ENCODE measurements at places on chromosomes 5 and 9. TPM values are rescaled to one million over a fixed set of nuclear protein-coding genes. Genes with fewer than 3 reads are reported as not detected.

GRCh38 chr5:84354101-84354500 lies 30.6 kb downstream of the EDIL3 start:
- H3K4me3 ChIP-seq, result no peak overlapping the region
- no peak overlapping the region for H3K27ac ChIP-seq
- H3K27me3 ChIP-seq, result no peaks in the 10 kb centered on the region
- no peaks in the 10 kb centered on the region for H3K4me1 ChIP-seq

- peaks cover 4% of the 10 kb centered on the region for H3K27me3 ChIP-seq
- no peak overlapping the region for H3K27ac ChIP-seq
- DNase-seq, result no peak
- H3K4me3 ChIP-seq, result no peak overlapping the region
- no peaks in the 10 kb centered on the region for H3K36me3 ChIP-seq
Observed at GRCh38 chr5:109451146-109451545, 41.4 kb upstream of the PJA2 start.

DNA sequence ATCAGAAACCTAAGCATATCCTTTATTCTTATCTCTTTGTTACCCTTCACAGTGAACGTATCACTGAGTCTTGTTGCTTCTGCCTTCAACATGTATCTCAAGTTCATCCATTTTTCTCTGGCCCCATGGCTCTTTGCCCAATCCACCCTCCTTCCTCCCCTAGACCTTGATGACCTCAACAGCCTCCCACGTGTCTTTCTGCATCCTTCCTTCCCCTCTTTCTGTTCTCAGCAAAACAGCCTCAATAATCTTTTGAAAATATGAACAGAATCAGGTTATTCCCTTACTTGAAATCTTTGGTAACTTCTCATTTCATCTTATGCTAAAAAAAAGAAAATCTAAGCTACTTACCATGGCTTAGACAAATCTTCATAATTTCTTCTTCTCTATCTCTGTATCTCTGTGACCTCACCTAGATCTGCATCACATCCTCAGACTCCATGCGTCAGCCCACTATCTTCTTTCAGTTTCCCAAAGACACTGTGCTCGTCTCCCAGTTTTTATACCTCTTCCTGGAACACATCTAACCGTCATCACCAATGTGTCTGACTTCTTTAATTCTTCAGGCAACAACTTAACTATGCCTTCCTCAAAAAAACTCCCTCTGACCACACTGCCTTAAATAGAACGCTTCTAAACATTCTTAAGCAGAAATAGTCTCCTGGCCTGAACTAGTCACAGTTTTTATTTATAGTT lies 208.0 kb downstream of the PARP8 start:
- no peak overlapping the region for H3K27ac ChIP-seq
- H3K36me3 ChIP-seq, result no peaks in the 10 kb centered on the region
- H3K4me3 ChIP-seq, result no peak overlapping the region
- H3K4me1 ChIP-seq, result no peaks in the 10 kb centered on the region
- DNase-seq, result no peak

- H3K27me3 ChIP-seq, result no peaks in the 10 kb centered on the region
- no peaks in the 10 kb centered on the region for H3K36me3 ChIP-seq
- DNase-seq, result no peak
- H3K4me1 ChIP-seq, result no peaks in the 10 kb centered on the region
Observed at GRCh38 chr5:73482383-73483136, 15.7 kb upstream of the BTF3 start.

The ARHGEF28 gene
- total RNA-seq, result 0.47 TPM

The FRMPD1 gene
- not detected for total RNA-seq

Measured in T-cell (primary cell).